Activated T-cell treated with anti-CD3 and anti-CD28 coated beads for 48 hours (primary cell): ENCODE measurements at places on chromosomes 6 and 20.

DNA sequence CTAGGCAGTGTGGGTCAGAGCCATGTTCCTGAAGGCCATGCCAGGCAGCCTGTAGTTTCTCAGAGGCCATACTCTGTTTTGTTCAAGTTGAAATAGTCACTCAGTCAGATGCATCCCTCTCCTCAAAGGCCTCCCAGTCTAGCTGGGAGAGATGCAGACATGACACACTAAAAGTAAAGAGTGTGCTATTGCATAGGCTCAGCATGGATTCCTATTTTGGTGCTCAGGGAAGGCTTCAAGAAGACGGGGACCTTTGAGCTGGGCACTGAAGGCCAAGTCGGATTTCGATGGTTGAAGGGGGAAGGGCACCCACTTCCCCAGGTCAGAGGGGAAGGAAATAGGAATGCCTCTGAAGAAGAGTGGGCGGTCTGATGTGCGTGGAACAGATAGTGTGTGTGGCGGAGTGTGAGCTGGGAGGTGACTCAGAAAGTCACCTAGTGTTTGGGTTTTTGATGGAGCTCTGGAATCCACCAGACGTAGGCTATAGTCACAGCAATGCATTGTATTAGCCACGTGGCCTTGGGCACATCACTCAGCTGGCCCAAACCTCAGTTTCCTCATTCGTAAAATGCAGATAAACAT, 3.7 kb downstream of the EPB41L1 start:
- DNase-seq = no peak

DNA sequence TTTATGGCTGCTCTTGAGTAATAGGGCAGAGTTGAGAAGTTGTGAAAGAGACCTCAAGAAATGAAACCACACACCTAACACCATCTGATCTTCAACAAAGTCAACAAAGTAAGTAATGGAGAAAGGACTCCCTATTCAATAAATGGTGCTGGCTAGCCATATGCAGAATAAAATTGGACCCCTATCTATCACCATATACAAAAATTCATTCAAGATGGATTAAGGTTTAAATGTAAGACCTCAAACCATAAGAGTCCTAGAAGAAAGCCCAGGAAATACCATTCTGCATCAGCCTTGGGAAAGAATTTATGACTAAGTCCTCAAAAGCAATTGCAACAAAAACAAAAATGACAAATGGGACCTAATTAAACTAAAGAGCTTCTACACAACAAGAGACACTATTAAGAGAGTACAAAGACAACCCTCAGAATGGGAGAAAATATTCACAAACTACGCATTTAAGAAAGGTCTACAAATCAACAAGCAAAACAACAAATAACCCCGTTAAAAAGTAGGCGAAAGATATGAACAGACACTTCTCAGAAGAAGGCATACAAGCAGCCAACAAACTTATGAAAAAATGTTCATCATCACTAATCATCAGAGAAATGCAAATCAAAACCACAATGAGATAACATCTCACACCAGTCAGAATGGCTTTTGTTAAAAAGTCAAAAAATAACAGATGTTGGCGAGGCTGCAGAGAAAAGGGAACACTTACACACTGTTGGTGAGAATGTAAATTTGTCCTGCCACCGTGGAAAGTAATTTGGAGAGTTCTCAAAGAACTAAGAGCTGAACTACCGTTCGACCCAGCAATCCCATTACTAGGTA, 4.0 kb downstream of the MAP3K5 start:
- DNase-seq = no peak

GRCh38 chr6:107114926-107115694, at the start of gene BEND3:
Gene BEND3, minus strand, starts transcription at chr6:107115515. Its CDS starts 16,230 bp downstream, at chr6:107099285.
- peak; percentile 30 for DNase-seq

GRCh38 chr6:162560891-162561290, 166.7 kb downstream of the PRKN start:
- DNase-seq = no peak

GRCh38 chr6:42021847-42022754, 28.2 kb upstream of the TAF8 start:
- peak; percentile 54 for DNase-seq

DNA sequence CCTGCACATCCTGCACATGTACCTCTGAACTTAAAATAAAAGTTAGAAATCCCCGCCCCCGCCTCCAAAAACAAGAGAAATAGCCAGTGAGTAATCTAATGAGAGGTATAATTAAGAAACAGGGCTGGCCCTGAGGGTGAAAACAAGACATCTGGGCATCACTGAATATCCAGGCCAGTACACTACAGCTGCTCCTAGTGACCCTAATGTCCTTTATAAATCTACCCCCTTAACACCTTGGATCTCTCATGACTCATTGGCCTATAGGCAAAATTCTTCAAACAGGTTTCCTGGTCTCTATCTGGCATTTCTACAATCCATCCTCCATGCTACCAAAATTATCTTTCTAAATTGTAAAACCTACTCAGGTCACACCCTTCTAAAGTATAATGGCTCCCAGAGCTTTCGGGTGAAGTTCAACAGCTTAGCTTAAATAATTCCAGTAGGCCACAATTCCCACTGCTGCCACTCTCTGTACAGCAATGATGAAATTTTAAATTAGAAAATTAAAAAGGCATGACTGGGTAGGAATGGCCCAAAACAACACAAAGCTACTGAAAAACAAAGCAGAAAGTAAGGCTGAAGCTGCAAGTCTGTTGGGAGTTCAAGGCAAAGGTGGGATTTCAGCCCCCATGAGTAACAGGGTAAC, 260.9 kb downstream of the GMDS start:
- no peak for DNase-seq

DNA sequence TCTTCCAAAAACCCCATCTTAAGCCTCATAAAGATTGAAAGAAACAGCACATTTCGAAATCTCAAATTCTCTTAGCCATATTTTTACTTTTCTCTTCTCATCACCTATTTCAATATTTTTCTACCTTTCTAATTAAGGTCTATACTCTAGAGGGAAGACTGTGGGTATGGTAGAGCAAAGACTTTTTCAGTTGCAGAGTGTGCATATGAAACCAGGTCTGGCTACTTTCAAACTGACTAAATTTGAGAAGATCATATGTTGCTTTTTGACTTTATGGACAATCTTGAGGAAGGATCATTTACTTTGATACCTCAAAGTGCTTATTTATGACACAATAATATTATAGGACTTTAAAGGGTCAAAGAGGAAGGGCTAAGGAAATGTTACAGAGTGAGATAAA, 20.7 kb downstream of the FILIP1 start:
- DNase-seq = no peak

GRCh38 chr6:73513496-73513854, 7.4 kb downstream of the EEF1A1 start:
- no peak for DNase-seq

GRCh38 chr6:146859795-146860495, 261.2 kb downstream of the ADGB start:
- DNase-seq = no peak

GRCh38 chr6:157982102-157982562, 469 bp downstream of the SYNJ2 start:
- DNase-seq = no peak

DNA sequence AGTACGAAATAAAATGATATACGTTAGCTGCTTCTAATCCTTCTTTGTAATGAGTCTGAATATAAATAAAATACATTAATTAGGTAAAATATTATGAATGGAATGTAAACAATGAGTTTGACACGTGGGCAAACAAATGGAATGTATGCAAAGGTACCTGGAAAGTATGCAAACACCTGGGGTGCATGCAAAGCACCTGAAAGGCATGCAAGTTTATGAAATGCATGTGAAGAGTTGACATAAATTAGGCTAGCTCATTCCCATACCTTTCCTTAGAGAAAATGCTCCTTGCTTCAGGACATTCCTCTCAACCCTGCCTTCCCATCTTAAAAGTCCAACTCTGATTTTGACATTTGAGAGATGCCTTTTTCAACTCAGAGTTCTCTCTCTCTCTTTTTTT, 140.9 kb downstream of the EDN1 start:
- DNase-seq = no peak

GRCh38 chr6:26187981-26188635, 100.9 kb downstream of the HFE start:
- peak; percentile 54 for DNase-seq

DNA sequence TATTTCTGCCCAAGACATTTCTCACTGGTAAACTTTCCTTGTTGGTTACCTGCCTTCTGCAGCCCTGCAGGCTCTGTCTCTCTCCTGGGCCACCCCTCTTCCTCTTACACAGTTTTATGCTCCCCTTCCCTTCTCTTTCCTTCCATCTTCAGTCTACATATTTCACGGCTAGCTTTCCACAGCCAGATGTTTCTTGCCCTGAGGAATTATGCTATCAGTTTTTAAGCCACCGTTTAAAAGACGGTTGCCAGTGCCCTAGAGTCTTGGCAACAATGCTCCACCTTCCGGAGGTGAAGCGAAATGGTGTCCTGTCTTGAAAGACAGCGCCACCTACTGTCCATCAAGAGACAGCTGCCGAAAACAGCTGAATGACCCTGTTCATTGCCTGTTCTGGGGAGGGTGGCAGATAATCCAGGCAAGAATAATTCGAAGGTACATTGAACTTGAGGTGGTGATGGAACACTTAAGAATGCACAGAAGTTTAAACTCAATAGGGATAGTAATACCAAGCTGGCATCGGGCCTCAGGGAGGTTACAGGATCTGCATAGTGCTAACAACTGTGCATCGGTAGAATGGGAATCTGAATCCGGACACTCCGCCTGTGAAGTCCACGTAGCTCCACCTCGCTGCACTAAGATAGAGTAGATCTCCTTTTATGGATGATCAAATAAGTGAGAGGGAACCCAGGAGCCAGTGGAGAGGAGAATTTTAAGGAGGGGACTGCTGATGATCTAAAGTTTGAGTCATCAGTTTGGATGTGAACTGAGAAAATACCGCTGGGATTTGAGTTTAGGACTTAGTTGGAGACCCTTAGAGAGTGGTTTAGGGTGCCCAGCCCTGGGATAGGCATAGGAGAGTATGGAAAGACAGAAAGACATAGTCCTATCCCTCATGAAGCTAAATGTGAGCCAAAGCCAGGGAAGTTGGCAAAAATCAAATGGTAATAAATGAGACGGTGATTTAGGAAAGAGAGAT, 4.8 kb upstream of the TRIM40 start:
- DNase-seq = peak; percentile 38

- DNase-seq = no peak
Measured at GRCh38 chr20:41124451-41125094, 12.8 kb upstream of the PLCG1 start.

GRCh38 chr20:17140894-17141293, 85.9 kb upstream of the PCSK2 start:
- DNase-seq = no peak

DNA sequence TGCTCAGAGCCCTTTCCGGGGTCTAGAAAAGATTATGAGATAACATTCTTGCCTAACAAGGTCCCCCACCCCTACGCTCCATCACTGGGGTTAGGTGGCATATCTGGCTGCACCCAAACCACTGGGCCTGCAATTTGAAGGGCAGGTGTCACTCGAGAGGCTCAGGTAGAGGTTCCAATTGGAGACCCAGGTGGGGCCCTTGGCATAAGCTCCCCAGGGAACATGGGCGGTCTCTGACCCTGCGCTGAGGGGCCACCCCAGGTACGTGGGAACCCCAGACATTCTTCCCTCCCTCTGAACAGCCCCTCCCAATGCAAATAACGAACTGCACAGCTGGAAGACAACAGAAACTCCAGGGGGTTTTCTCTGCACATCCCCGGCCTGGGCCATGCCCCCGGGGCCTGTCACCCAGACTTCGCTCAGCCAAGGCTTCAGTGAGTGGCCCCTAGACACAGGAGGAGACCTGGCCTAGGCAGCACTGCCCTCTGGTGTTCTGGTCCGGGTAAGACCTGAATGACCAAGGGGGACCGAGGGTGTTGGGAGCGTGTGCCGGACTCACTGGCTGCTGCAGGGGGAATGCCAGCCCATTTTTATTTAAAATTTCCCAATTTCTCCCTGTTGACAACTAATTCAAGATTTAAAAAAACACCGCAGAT, 47.5 kb downstream of the DSTN start:
- peak; percentile 45 for DNase-seq

GRCh38 chr6:4732691-4733315, 43.4 kb upstream of the CDYL start:
- DNase-seq = no peak

DNA sequence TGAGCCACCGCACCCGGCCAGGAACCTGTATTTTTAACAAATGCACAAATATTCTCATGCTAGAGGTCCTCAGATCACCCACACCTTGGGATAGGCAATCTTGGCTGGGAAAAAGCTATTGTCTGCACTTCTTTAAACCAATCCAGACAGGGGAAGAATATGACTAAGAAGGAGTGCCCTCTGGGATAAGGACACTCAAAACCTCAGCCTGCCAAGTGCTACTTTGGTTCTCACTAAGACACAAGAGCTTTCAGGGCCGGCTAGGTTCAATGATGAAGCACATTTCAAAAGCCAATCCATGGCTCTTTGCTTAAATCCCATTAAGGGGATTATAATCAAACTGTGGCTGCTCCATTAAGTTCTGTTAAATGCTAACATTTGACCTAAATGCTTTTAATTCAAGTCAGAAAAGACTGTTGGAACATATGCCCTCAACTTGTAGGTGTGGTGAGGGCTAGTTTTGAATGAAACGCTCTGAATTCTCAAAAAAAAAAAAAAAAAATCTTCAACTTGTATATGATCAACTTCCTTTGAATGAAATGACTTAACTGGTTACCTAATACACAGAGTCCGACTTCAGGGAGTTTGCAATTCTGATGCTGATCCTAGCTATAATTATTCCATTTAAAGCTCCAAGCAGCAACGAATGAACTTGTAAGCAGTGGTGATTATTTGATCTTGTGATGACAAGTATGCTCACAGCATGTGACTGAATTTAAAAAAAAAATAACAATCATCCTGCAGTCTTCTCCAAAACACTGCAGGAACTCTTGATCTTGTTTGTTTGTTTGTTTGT, 56.6 kb downstream of the SLC23A2 start:
- no peak for DNase-seq

GRCh38 chr6:70956191-70956450, 739 bp downstream of the B3GAT2 start:
- no peak for DNase-seq

GRCh38 chr20:17679941-17680835, 1.9 kb downstream of the RRBP1 start:
- DNase-seq = no peak

- DNase-seq = no peak
Measured at GRCh38 chr20:48832405-48832730, 4.6 kb upstream of the PREX1 start.

DNA sequence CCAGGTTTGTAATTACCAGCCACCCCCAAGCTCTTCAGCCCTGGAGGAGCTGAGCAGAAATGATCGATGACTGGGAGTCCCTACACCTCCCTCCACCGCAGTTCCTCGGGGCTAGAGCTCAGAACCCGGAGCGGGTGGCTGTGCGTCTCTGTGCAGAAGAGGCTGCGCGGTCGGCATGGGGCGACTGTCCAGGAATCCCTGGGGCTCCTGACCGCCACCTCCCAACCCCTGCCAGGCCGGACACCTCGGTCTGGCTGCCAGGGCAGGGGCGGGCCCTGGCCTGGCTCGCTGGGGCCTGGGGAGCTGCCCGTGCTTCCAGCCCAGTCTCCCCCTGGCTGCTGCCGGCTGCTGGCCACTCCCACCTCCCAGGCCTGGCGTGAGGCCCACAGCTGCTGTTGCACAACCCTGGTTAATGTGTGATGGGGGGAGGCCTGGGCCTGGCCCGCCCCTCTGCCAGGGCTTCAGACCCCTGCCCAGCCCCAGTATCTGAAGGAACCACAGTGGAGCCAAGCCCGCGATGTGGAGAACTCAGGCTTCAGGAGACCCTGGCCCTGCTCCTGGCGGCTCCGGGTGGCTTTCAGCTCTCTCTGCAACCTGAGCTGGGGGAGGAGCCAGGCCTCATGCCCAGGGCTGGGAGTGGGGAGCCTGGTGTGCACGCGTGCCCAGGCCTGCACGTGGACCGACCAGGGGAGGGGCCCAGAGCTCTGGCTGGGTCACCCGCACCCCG, 1.2 kb downstream of the SLC2A4RG start:
- no peak for DNase-seq
